ENCODE measurements at places on chromosomes 12 and 14.
A peak's percentile ranks its signal among the peaks of the same experiment; 100 is the strongest.

DNA sequence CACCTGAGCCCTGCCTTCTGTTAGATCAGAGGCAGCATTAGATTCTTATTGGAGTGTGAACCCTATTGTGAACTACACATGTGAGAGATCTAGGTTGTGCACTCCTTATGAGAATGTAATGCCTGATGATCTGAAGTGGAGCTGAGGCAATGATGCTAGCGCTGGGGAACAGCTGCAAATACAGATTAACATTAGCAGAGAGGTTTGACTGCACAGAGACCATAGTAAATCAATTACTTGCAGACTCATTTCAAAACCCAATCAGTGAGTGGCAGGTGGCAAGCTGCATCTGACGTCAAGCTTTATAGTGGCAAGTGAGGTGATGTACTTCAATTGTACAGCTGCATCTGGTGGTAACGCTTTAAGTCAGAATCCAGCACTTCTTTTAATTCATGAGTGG lies 141.6 kb downstream of the GPHN start:
- peak; percentile 81 for ATAC-seq

DNA sequence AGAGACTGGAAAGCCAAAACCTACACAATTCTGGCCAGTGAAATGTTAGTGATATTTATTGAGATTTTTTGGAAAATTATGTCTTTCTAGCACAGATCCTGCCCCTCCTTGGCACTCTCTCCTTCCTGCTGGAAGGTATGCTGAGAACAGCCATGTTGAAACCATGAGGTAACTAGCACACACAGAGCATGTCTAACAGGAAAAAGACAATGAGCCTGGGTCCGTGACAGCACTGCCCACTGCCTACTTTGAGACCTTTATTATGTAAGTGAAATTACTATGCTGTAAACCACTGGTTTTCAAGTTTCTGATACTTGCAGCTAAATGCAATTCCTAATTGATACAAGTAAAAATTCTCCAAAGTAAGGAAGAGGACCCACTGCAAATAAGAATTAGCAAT lies 81.6 kb upstream of the SINHCAF start:
- ATAC-seq: no peak

GRCh38 chr12:26768611-26769603 lies 64.1 kb downstream of the ITPR2 start:
- no peak for ATAC-seq

GRCh38 chr12:120640861-120641833 lies 721 bp downstream of the CABP1 start:
- ATAC-seq: peak; percentile 57

- ATAC-seq: no peak
These were observed 733.9 kb downstream of the NRXN3 start for GRCh38 chr14:78904094-78904493.

DNA sequence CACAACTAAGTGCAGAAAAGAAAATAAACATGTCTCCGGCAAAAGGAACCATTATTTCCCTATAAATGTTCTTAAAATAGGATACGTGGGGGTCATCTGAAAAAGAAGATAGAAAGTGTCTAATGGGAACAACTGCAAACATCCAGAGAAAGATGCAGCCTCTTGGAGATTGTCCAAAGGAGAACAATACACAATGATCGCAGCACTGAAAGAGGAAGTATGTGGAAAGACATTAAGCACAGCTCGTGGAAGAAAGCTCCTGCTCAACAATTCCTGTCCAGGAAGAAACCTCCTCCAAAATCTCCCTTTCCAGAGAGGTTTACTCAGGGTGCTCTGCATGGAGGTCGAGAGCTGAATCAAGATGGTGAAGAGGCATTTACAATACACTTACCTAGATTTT lies 2.5 kb upstream of the LALBA start:
- no peak for ATAC-seq

- no peak for ATAC-seq
These were observed 2.8 kb upstream of the CDKL1 start for GRCh38 chr14:50399251-50400032.

DNA sequence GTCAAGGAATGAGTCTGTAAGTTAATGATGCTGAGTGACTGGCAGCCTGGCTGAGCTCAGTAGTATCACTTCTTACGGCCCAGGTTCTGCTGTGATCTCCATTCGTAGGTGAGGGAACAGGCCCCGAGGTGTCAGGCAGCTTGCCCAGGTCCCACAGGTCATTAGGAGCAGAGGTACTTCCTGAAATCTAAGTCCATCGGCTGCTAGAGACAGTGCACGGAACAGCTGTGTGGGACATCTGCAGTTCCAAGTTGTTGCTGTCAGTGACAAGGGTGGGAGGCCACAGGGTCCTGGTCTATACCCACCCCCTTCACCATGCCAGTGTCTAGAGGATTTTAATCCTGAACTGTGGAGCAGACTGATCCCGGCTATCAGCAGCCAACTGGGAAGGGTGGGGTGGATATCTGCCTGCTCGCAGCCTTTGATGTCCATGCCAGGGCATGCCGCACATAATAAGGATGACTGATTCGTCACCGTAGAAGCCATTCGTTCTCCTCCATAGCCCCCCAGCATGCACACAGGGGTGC lies 82.3 kb upstream of the RIN3 start:
- no peak for ATAC-seq

DNA sequence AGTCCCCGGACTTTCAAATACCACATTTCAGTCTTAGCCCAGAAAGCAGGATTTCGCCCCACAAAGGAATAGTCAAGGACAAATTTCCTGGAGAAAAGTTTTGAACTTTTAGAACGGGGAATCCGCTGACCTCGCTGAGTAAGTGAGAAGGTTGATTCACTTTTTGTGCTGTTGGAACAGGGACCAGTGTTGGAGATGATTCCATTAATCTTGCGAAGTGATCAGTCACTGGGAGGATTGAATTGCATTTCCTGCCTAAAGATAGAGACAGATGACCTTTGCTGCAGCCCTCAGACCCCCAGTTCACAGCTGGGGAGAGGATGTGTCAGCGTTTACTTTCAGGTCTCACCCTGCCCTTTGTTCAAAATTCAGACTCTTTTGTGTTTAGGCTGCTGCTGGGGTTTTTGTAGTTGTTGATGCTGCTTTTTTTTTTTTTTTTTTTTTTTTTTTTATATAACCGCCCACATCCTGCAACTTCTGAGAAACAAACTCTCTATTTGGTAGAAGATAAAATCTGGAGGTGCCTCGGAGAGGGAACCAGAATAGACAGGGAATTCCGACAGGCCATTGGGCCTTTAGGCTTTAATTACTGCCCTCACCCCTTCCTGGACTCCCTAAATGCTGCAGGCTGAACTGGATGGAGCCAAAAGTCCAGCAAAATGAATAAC lies 9.8 kb upstream of the KDM2B start:
- peak; percentile 85 for ATAC-seq

DNA sequence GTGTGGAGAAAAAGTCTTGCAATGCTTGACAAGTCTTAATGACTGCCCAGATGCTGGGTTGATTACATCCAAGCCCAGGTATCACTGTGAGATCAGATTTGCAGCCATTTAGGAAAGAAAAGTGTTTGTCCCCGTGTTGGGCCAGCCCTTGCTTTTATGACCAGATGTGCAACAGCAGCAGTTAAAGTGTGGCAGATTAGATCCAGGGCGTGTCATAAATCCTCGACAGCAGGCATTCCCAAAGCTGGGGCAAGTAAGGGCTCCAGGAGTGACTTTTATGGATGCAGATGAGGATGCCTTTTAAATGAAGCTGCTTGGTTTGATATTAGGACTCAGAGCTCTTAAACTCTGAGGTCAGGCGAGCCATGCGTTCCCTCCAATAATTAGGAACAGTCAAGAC lies 1.7 kb downstream of the SMOC1 start:
- ATAC-seq: no peak

GRCh38 chr12:114903083-114903691 lies 219.2 kb upstream of the TBX3 start:
- no peak for ATAC-seq

All from activated CD4-positive, CD25-positive, alpha-beta regulatory T cell treated with anti-CD3 and anti-CD28 coated beads, Interleukin-2, amount 50 U/mL, for 24 hours (primary cell).